ENCODE measurements at places on chromosomes 5 and 9.

DNA sequence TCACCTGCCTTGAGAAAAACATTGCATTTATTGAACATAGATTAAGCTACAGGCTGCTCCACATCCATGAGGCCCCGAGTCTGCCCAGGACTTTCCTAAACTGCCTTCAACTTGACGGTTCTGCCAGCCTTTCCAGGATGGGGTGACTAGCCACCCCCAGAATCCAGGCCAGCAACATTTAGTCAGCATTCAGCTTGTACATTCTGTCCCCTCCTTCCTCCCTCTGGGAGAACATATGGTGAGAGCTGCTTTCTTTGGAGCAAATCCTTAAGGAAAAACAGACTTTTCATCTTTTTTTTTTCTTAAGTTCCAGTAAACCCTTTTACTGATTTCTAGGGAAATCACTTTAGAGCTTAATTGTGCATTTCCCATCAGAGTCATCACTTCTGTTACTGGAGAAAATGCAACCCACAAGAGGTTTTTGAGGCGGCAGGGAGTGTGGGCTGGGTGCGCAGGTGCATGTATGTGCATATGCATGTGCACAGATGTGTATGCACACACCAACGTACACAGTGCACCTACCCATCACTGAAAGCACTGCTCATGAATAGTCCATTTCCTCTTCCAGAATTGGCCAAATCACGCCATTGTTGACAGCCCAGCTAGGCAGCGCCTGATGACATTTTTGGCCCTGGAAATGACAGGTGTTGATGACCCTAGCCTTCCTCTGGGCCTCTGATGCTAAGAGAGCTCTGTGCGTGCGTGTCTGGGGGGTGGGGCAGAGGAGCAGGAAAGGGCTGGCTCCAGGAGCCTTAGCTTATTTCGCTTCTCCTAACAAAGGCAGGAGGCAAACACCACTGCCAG lies 145.6 kb downstream of the HSD17B3 start:
- no peak for DNase-seq

GRCh38 chr9:77820293-77820954 lies 172.3 kb upstream of the GNA14 start:
- DNase-seq, result peak; percentile 14

- DNase-seq, result no peak
Observed at GRCh38 chr9:133064241-133065069, 2.7 kb downstream of the CEL start.

DNA sequence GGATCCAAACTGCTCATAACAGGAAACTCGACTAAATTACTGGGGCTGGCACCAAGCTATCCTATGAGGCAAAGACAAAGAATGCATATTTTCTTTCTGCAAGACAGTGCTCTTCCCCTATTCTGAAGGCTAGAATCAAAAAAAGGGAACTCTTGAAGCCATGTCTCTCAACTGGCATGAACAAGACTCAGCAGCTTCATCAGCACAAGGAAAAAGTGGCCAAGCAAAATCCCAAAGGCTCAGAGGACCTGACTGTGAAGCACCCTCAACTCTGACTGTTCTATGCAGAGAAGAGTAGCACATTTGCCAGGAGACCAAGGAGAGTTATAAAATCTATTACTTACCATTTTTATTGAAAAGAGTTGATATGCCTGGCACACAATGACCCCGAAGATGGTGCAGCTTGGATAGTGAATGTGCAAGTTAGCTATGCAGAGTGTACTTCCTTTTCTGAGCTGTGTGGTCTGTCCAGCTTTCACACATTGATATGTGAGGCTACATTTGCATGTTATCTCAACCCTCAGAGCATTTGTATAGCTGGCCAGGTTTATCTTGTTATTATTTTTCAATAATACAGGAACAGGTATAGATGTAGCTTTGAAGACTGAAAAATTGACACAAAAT lies 51.0 kb upstream of the FYB1 start:
- peak; percentile 40 for DNase-seq

- DNase-seq, result no peak
Observed at GRCh38 chr5:147369742-147370374, 135.0 kb downstream of the STK32A start.

DNA sequence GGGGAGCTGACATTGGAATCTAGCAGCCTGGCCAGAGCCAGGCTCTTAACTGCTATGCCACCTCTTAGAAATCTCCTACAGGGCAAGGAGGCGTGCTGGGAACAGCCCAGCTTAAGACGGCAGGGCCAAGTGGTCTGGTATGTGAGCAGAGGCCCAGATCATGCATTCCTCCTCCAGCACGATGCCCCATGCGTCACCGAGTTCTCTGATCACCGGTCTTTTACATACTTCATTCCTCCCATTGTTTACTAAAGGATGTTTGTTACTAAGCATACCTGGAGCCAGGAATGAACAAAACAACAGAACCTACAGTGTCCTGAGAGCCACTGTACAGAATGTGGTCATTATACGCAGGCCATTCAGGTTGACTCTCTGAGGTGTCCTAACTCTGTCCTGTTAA lies 73.8 kb downstream of the TRIO start:
- DNase-seq, result no peak

DNA sequence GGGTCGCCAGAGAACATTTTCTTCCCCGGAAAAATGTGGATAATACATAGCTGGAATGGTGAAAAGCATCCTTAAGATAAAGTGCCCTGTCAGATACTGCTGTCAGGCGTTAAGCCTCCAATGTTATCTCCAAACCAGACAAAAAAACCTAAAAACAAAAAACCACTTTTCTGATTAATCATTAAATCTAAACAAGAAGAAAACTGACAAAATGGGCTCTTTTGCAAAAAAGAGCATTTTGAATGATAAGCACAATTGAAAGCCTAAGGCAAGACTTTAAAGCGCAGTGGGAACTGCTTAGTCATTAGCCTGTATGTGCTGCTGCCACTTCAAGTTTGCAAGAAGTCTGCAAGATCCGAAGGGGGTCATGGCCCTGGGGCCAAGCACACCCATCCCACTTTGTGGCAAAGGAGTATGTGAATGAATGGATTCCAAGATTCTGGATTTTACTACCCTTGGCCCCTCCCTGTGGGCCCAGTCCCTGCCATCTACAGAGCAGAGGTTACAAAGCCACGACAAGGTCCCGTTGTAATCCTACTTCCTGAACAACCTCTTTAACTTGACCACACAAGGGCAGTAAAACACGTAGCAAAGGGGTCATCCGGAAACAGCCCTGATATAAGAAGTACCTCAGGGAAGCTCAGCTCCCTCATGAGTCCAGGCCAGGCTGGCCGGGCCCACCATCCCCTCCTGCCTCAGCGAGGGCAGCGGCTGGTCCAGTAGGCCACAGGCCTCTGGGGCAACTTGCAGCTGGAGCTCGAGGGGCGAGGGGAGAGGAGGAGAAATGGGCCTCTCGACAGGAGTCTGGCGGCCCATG lies 29.7 kb downstream of the SHB start:
- no peak for DNase-seq

DNA sequence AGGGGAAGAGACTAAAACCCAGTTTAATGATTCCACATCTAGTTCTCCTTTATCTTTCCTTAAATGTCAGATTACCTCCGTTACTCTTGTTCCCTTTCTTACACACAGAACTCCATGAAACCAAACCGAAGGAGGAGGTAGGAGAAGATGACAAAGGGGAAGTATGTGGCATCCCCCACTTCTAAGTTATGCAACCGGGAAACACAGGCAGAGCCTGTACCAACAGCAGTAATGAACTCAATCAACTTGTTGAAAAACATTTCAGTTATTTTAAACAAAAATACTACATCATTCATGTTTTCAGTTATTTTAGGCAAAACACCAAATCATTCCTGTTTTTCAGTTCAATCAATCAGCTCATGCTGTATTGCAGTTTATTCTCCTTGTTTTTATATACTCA lies 101.8 kb downstream of the PCSK1 start:
- no peak for DNase-seq

GRCh38 chr5:123180178-123180577 lies 91.1 kb downstream of the PRDM6 start:
- DNase-seq, result no peak

- no peak for DNase-seq
Observed at GRCh38 chr5:87053146-87053545, 214.5 kb upstream of the RASA1 start.

DNA sequence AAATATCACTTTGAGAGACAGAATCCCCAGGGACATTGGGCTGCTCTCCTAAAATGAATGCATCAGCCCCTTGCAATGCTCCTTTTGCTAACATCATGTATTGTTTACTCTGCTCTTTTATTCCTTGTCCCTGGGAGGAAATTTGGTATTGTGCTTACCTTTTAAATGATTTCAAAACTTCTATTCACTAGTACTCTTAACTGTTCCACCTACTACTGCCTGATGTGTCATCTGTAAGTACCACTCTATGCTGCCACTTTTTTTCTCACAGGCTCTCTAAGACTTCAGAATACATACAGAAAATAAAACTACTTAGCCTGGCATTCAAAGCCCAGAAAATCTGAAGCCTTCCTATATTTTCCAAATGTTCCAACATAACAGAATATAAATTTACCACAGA lies 667.2 kb downstream of the BRINP1 start:
- DNase-seq, result no peak

GRCh38 chr5:145237843-145238242 lies 597.3 kb downstream of the PRELID2 start:
- DNase-seq, result no peak

GRCh38 chr5:112625689-112626438 lies 111.8 kb upstream of the APC start:
- DNase-seq, result no peak

DNA sequence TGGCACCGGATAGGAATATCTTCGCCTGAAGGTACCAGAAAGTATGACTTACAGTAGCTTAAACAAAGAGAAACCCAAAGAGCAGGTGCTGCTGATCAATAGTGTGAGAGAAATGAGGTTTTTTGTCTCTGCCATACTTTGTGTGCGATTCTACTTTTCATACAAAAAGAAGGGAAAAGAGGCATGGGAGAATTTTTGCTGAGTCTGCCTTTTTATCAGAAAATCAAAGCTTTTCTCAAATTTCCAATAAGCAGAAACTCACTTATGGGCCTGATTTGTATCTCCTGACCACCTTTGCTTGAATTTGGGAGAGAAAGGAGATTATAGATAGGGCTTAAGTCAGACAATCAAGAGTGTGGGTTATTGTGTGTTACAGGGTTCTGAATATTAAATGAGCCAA lies 65.5 kb upstream of the TAF11L2 start:
- DNase-seq, result no peak

DNA sequence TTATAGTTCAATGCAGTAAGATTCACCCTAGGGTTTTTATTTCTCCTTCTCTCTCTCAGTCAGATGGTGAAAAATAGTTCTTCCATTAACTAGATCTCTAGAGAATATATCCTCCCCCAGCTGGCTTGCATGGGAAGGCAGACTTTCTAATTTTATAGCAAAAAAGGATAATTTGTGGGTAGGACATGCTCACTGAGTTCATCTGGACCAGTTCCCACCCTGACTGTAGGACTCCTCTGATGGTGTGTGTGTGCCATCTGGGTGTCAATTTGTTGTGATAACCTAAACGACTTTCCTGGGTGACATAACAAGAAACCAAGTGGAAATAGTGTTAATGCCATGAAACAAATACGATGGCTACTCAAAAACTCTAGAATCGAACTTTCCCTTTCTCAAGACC lies 44.9 kb downstream of the APBA1 start:
- DNase-seq, result no peak

GRCh38 chr5:133271606-133272005 lies 219.8 kb downstream of the HSPA4 start:
- no peak for DNase-seq

DNA sequence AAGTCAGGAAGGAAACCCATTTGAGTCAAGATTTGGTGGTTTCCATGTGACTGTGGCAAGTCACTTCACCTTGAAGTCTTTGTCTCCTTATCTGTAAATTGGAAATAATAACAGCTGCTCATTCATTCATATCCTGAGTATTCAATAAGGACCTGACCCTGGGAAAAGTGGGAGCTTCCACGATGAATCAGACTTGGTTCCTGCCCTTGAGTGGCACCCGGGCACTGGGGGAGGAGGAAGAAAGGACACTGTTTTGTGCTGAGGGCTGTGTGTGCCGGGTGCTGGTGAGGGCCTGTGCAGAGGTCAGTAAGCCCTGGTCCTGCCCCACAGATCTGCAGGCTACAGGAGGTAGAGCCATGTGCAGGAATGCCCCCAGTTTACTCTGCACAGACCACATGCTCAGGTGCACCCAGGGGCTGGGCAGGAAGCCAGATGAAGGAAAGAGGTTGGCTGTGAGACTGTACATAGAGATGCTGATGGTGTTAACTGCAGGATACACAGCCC lies 6.8 kb downstream of the NDST1 start:
- no peak for DNase-seq

DNA sequence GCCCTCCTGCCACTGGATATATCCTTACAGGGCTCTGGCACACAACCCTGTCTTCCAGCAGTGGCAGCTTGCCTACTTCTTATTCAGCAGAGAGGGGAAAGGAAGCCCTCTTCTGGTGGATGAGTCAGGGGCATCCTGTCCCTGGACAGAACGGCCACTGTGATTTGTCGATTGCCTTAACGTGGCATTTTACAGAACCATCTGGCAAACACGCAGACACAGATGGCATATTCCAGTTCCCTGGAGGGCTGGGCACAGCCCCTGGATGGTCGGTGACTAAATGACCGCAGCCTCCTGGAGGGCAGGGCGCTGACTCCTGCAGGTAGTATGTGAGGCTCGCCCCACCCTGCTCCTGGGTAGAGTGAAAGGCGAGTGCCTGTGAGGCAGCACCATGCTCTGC lies 62.1 kb downstream of the DCP2 start:
- no peak for DNase-seq

Measured in CD4-positive, alpha-beta T cell treated with Interleukin-2 at 100 ng/mL for 4 hours (primary cell).